ENCODE measurements at places on chromosomes 6 and 20. TPM values are rescaled to one million over a fixed set of nuclear protein-coding genes. Genes with fewer than 3 reads are reported as not detected.

DNA sequence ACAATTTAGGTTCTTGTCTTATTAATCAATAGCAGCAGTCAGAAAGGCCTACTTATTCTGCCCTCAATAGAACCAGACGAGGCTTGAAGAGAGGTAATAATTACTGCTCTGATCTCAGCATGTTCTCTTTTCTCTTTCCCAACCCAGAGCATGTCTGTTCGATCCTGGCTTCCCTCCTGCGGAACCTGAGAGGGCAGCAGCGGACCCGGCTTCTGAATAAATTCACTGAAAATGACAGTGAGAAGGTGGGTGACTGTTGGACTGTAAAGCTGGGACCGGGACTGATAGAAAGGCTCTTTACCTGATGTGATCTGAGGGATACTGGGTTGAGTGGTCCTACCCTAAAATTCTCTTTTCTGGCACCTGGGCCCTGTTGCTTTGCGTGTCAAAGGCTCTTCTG is 63.0 kb upstream of the VSTM2L start:
- no peak overlapping the region for H3K27ac ChIP-seq
- no peaks in the 10 kb centered on the region for H3K36me3 ChIP-seq
- no peak for DNase-seq
- H3K4me1 ChIP-seq: no peaks in the 10 kb centered on the region
- no peaks in the 10 kb centered on the region for H3K27me3 ChIP-seq
- no peak overlapping the region for H3K4me3 ChIP-seq

- H3K4me3 ChIP-seq: peak within 1 kb of the TSS; percentile 63
- H3K27me3 ChIP-seq: peaks cover 29% of the 10 kb centered on the region
- peak; percentile 89 for DNase-seq
- peaks cover 21% of the 10 kb centered on the region for H3K36me3 ChIP-seq
- H3K27ac ChIP-seq: peak within 1 kb of the TSS; percentile 45
Measured at GRCh38 chr20:49982346-49983122, at the start of gene SNAI1. Gene SNAI1 (plus strand): TSS chr20:49982980. CDS start chr20:49983060, 80 bp downstream.

DNA sequence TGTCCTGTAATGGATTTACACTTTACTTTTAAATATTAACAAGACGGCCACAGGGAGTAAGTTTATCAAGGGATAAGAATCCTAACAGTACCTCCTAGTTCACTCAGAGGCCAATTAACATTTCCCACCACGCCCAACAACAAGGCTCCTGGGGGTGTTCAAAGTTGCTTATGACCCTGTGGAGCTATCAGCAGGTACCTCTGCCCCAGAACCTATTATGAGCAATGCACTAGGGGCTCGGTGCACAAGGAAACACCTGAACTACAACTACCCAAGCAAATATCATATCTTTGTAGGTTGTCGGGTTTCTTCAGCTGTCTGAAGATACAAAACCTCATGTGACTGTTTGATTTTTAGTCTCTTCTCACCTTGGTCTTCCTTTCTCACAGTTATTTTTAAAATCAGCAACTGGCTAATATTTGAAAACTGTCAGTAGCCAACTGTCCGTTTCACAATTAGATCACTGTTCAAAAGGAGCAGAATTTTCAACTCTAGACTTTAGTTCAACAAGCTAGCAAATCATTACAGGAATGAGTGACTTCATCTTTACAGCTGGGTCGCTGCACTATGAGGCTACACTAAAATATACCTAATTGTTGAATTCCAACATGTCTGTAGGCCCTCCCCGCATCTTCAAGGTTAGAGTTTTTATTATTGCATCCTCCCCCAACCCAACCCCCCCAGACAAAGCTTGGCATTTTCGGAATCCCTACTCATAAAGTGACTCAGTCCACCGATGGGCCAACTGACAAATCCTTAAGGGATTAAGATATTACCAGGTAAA is 38.1 kb downstream of the B4GALT5 start:
- H3K27ac ChIP-seq: peak overlapping the region; percentile 57
- peaks cover 90% of the 10 kb centered on the region for H3K4me1 ChIP-seq
- peak overlapping the region; percentile 55 for H3K4me3 ChIP-seq
- H3K36me3 ChIP-seq: peaks cover 40% of the 10 kb centered on the region

DNA sequence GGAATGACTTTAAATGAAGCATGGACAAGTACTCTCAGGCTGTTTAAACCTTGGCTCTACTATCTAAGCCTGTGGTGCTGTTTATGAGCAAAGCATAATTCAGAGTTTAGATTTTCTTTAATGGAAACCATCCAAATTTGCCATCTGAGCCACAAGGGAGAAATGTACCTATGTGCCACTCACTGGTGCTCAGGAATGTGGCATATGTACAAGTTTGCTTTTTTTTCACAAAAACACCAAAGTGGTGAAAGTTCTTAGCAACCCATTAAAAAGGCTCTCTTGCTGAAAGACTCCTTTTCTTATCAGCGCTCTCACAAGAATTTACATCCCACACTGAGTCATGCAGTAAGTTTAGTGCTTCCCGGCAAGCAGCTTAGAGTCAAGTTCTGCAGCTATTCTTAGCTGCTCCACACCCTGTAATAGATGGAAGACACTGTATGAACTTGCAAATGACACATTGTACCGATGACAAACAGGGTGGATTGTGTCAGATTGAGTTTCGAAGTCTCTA is 57.3 kb upstream of the MLIP start:
- H3K4me1 ChIP-seq: no peaks in the 10 kb centered on the region
- DNase-seq: peak; percentile 39
- H3K36me3 ChIP-seq: no peaks in the 10 kb centered on the region
- H3K4me3 ChIP-seq: peak overlapping the region; percentile 19

DNA sequence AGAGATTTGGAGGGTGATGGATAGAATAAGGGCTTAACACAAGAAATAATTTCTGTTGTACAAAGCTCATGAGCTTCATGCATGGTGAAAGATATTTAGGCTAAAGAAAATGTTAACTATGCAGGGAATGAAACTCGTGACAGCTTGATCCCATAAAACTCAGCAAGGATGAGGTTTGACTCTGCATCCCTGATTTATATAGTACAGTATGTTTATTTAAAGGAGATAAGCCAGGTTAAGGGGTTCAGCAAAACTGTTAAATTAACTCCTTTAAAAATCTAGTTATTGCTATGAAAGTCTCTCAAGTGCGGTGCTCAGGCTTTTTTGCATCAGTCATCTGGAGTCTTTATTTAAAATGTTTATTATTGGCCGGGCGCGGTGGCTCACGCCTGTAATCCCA is 326.4 kb downstream of the LAMA2 start:
- H3K27ac ChIP-seq: no peak overlapping the region
- DNase-seq: no peak
- H3K36me3 ChIP-seq: no peaks in the 10 kb centered on the region
- H3K4me3 ChIP-seq: no peak overlapping the region
- no peaks in the 10 kb centered on the region for H3K4me1 ChIP-seq

The HECA gene
- 7.5 TPM for total RNA-seq

The FAM83C gene
- total RNA-seq: not detected

The EMILIN3 gene
- not detected for total RNA-seq
